ENCODE measurements at places on chromosomes 1 and 21.

GRCh38 chr21:36424592-36424991 lies 39.4 kb downstream of the CHAF1B start:
- DNase-seq, result no peak

DNA sequence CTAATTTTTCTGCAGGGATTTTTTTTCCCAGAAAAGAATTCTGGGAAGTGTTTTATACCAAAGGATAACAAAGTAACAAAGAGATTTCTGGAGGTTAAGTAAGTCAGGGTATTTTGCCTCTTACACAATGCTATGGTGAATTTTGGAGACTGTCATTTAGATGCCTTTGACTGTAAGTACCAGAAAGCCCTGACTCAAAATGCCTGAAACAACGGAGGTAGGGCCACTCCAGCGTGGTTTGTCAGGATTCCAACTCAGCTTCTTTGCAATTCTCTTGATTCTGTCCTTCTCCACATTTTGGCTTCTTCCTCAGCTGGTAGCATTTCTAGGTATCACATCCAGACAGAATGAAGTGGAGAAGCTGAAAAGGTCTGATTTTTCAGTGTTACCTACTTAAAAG lies 106.5 kb downstream of the UCHL5 start:
- DNase-seq, result no peak

GRCh38 chr1:84871181-84871580 lies 21.8 kb downstream of the LPAR3 start:
- DNase-seq, result no peak

GRCh38 chr1:228176024-228176395 lies 10.4 kb downstream of the IBA57 start:
- DNase-seq, result no peak

DNA sequence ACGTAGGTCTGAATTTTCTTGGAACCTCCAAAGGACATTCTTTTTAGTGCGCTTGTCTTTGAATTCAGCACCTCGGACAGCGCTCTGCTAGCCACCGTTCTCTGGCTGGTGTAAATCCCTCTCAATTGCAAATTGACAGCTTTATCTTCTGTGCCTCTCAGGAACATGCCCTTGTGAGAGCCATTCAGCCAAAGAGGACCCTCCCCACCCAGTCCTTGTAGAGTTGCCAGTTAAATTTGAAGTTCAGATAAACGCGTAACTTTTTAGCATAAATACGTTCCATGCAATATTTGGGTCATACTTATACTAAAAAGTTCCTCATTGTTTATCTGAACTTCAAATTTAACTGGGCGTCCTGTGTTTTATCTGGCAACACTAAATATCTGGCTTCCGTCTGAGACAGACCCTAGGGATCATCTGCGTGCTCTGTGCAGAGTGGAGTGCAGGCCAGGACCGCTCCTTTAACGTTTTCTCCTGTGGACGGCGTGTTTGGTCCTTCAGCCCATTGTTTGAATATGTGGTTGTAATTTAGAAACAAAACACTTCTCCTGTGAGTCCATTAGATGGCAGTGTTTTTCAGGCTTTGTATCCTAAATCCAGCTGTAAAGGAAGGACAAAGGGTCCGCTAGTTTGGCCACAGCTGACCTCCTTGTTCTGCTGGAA lies 7.0 kb downstream of the KCNAB2 start:
- DNase-seq, result peak; percentile 19

DNA sequence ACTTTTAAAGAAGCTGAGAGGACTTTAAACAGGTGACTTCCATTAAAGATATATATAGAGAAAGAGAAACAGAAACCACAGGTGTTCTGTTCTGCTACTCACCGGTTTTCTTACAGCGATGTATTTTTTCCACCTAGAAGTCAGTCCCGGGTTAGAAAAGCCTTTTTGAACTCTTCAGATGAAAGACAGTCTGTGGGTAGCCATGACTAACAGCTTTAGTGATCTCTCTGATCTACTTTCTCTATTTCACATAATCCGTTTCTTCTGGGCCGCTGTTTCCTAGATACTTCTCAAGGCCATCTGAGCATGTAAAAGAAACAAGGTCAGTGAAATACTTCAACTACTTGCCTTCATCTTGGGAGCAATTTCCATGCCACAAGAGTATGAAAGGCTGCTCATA lies 25.1 kb downstream of the WDR64 start:
- DNase-seq, result no peak

GRCh38 chr1:177505905-177506590 lies 335.3 kb downstream of the BRINP2 start:
- no peak for DNase-seq

DNA sequence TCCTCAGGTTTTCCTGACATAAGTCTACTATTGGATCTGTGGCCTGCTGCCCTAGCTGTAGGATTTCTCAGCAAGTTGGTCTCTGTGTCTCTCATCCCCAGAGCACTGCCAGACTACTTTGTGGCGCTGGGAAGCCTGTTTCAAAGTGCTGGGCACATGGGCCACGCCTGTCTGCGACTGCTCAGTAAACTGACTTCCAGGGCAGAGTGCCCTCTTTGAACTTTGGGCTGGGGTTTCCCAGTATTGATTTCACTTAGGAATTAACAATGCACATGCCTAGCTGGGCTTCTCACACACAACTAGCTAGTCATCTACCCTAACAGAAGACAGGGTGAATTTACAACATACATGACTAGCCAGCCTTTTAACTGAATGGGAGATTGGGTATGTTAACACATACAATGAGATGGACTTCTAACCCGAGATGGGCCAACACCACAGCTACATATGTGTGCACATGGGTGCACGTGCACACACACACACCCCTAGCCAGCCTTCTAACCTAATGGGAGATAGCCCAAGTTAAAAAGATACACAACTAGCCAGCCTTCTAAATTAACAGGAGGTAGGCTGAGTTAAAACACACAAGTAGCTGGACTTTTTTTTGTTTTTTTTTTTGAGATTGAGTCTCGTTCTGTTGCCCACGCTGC lies 6.9 kb upstream of the TRIM17 start:
- no peak for DNase-seq
